ENCODE measurements at places on chromosomes 7 and 10.

DNA sequence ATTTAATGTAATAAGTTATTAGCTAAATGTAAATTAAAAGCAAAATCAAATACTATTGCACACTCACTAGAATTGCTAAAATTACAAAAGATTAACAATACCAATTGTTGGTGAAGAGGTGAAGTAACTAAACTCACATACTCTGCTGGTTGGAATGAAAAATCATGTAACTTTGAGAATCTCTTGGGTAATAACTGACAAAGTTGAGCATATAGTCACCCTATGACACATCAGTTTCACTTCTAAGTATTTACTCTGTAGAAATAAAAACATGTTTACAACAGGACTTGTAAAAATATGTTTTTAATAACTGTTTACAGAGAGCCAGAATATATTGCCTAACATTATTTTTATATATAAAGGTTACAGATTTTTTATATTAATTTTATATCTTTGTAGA, 33.6 kb downstream of the CNTNAP2 start:
- DNase-seq, result no peak

- DNase-seq, result no peak
Measured at GRCh38 chr7:16509829-16510228, 16.8 kb upstream of the LRRC72 start.

DNA sequence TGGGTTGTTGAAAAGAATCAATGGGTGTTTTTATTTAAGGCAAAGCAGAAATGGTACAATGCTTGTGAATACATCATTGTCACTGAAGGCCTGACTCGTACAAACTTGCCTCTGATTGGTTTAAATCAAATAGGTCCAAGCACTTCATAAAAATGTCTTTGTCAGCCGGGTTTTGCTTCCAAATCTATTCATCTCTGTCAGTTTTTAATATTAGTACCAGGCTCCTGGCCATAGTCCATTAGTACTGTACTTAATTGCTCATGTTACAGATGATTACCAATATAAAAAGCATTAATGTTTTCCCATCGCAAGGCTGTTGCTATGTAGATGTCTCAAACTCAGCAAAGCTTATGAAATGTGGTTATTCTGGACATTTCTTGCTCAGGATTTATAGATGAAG, 171.9 kb downstream of the ARID5B start:
- DNase-seq, result no peak

DNA sequence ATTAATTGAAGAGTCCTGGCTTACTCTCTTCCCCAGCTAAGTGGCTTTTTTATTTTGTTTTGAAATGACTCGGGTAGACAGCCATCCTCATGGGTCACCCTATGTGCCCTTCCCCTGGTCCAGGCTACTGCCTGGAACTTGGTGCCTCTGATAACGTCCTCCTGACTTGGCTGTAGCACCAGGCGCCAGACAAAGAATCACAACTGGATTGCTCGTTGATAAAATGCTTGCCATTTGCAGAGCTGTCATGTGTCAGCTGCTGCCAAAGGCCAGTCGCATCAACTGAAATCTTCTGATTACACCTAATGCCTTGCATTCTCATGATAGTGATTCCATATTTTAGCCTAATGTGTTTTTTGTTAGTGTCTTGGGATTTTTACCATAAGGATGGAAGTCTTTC, 27.4 kb upstream of the ABLIM1 start:
- no peak for DNase-seq

All from stimulated activated CD4-positive, alpha-beta T cell treated with anti-CD3 and anti-CD28 coated beads, Interleukin-1b, Interleukin-23, amount 100 ng/mL, for 1 hour (primary cell).